ENCODE measurements at places on chromosomes 7 and 10.
A peak's percentile ranks its signal among the peaks of the same experiment; 100 is the strongest.

- no peak for DNase-seq
These were observed 234.4 kb downstream of the ARHGAP12 start for GRCh38 chr10:31694126-31694685.

DNA sequence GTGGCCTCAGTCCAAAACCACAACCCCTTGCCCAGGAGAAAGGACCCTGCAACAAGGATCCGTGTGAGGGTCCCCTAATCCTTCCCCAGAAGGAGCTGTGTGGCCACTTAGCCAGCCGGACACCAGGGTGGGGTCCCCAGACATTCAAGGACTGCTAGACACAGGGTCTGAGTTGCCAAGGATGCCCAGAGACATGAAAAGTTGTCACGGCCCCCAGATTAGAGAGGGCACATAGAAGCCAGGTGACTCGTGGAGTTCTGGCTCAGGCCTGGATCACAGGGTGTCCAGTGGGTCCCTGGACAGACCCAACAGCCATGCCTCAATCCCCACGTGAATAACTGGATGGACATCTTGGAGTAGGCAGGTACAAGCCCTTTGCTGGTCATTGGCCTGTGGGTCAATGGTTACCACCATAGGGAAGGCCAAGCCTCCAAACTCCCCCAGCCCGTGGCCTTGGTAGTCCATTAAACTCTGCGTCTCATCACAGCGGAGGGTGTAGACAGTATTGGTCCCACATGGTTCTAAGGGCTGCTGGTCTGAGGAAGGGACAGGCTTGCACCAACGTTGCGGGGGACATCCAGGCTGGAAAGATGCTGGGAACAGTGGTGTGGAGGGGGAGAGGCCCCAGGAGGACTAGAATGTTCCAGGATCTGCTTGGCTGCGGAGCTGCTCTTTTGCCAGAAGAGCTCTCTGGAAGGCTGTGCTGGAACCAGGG, 205.9 kb upstream of the PPP2R2D start:
- DNase-seq = no peak

DNA sequence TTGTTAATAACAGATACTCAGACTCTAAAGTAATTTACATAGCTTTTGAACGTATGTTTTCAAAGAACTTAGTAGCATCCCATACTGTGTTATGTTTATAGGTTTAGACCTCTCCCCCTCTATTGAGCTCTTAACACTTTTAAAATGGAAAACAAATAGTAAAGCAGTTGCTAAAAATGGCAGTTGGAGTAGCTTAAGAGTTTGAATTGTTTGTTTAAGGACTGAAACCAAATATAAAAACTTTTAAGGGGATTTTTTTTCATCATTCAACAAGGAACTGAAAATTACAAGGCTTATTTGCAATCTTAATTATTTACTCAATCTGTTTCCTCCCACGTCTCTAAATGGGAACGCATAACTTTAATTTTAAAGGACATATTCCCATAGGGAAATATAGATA, 1.6 kb upstream of the SPAG6 start:
- DNase-seq = no peak

DNA sequence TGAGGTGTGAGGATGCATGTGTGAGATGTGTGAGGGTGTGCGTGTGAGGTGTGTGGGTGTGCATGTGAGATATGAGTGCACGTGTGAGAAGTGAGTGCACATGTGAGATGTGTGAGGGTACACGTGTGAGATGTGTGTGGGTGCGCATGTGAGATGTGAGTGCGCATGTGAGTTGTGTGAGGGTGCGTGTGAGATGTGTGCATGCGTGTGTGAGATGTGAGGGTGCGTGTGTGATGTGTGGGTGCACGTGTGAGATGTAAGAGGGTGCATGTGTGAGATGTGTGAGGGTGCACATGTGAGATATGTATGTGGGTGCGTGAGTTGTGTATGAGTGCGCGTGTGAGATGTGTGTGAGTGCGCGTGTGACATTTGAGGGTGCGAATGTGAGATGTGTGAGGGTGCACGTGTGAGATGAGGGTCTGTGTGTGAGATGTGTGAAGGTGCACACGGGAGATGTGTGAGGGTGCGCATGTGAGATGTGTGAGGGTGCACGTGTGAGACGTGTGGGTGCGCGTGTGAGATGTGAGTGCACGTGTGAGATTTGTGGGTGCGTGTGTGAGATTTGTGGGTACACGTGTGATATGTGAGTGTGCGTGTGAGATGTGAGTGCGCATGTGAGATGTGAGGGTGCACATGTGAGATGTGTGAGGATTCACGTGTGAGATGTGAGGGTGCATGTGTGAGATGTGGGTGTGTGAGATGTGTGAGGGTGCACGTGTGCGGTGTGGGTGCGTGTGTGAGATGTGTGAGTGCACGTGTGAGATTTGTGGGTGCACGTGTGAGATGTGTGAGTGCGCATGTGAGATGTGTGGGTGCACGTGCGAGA, 30.5 kb downstream of the PPIF start:
- no peak for DNase-seq

DNA sequence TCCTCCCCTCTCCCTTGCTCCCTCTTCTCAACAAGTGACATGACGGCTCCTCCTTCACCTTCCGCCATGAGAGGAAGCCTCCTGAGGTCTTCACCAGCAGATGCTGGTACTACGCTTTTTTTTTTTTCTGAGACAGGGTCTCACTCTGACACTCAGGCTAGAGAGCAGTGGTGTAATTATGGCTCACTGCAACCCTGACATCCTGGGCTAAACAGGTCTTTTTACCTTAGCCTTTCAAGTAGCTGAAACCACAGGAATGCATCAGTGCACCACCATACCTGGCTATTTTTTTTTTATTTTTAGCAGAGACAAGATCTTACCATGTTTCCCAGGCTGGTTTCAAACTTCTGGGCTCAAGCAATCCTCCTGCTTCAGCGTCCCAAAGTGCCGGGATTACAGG, 43.6 kb downstream of the MDH2 start:
- DNase-seq = no peak

DNA sequence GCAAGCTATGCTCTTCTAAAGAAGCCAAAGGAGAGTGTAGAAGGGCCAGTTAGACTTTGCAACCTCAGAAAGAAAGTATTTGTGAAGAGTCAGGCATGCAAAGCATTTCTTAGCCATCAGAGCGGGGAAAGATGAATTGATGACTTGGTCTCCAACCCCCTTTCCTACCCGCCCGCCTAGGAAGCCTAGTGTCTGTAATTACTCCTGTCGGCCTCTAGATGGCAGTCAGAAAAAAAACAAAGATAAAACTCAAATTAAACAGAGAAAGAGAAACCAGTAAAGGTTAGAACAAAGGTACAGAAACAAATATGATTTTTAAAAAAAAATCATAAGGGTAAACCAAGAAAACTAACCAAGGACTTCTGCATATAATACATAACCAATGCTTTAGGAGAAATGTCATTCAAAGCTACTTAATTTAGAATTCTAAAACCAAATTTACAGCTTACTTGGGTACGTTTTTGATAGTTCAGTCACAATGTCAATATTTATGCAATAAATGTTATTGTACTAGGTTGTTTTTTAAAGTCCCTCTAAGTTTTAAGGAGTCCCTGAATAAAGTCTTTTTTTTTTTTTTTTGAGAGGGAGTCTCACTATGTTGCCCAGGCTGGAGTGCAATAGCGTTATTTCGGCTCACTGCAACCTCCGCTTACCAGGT, 97.6 kb downstream of the LYZL1 start:
- peak; percentile 52 for DNase-seq

DNA sequence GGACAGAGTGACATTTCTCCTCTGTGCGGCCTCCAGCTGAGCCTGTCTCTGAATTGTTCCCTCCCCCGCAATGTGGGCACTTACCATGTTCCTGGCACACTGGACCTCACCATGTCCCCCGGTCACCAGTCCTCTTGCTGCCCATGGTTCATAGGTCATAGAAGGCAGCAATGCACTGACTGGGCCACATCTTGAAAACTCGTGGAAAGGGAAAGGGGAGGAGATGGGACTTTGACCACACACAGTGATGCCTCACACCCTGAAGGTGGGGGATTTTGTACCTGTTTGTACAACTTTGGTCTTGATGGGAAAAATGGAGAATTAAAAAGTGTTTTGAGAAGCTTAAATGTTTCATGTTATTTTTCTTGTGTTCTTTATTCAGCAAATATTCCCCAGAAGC, 61.7 kb upstream of the LRGUK start:
- no peak for DNase-seq

DNA sequence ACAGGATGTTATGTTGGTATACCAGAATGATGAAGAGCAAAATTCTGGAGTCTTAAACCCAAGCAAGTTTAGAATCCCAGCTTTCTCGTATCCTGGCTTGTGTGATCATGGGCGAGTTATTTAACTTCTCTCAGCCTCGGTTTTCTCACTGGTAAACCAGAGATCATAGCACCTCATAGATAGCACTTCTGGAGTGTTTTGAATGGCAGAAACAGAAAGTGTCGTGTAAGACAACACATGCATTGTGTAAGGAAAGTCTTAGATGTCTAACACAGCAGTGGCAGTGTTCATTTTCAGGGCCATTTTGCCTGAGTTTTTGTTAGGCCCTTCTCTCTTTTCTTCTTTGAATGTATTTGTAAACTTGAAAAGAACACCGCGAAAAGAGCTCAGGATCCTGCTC, 465.1 kb downstream of the AUTS2 start:
- no peak for DNase-seq

DNA sequence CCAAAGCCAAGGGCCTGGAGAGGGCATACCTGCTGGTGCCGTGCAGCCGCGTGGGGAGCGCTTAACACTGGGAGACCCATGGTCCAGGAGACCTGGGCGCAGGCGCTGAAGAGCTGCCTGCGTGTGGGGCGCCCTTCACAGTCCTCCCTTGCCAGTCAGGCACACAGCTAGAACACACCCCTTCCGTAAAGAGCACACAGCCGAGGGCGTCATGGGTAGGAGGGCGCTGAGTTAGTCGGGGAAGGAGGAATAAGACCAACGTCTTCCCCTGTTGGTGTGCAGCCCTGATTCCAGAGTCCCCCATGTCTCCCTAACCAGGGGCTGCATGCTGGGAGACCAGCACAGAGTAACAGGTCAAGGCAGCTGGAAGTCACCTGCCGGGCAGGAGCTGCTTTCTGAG, 273.9 kb downstream of the USP6NL start:
- peak; percentile 31 for DNase-seq

DNA sequence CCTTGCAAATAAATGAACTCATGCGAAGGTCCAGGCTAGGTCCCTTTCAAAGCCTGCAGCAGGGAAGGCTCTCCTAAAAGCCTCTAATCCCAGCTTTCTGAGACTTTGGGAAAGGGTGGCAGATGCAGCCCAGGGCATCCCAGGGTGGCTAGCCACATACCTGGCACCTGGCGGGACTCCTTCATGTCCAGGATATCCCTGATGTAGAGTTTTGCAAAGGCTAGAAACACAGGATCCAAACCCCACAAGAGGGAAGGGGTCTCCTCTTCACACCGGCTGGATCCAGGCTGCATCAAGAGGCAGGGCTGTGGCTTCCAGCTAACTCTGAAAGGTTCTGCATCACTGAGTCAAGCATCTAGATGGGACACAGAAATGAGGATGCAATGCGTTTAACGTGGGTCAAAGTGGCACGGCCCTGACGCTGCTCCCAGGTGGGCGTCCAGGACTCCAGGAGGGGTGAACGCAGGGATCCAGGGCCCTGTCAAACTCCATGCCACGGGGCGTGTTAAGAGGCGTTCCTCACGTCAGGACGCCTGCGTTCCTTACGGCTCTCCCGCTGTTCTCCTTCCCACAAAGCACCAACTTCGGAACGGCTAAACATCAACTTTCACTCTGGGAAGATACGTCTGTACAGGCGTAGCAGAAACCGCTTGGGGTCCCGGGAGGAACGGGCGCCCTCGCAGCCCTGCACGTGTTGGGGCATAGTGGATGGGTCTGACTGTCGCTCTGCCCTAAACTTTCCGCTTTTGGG, 507 bp downstream of the STN1 start:
- DNase-seq = peak; percentile 54

- no peak for DNase-seq
These were observed 313.0 kb upstream of the FZD1 start for GRCh38 chr7:90951229-90951628.

- DNase-seq = peak; percentile 88
These were observed 843 bp upstream of the GATA3 start for GRCh38 chr10:8053446-8054243.

GRCh38 chr7:87029078-87029477, 30.4 kb downstream of the ELAPOR2 start:
- no peak for DNase-seq

DNA sequence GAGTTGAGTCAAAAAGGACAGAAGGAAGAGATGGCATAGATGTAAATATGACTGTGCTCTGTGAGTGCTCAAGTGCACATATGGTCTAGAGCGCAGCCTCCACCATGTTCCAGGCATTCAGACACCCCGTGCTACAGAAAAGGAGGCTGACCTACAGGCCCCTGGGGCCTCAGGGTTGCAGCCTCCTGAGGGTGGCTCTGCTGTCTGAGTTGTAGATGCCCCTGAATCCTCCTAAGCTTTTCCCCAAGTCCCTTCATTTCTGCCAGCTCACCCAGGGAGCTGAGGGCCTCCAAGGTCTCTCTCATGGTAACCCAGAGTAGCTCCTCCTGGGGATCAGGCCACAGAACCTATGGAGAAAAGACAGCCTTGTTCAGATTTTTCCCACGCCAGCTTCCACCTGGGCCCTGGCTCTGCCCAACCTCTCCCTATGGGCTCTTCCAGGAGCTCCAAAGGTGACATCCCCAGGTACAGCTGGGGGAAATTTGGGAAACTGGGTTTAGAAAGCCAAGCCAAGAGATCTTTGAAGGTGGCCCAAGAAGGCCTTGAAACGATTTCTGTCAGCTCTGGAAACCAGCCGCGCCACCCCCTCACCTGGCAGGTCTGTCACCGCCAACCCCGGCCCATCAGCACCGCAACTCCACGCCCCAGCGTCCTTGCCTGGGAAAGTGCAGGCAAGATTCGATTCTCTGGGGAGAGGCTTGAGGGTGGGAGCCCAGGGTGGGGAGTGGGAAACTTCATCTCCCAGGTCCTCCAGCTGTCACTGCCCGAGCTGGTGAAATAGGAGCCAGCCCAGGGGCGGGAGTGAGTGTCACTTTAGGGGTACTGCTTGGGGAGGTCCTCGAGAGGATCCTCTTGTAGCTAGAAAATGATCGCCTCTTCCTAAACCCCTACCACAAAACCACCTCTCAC, 2.4 kb downstream of the ZNF467 start:
- no peak for DNase-seq

- no peak for DNase-seq
These were observed 155.0 kb downstream of the SKAP2 start for GRCh38 chr7:26709210-26709990.

DNA sequence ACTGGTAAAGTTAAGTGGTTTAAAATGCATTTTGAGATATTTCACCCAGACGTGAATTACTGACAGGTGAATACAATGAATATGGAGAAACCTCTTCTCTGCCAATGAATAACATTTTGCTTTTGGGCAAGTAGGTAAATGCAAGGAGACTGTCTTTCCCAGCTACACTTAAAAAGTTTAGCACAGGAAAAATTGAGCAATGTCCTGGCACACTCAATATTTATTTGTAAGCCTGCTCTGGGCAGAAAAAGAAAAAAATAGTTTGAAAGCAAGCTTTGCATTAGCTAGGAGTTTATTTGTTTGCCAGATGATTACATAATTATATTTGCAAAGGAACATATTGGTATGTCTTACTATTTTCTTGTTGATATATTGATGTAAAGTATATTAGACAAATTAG, 624.2 kb downstream of the ACTR3B start:
- no peak for DNase-seq

GRCh38 chr10:34297541-34298345, 517.4 kb downstream of the PARD3 start:
- no peak for DNase-seq
